Left ventricle myocardium inferior (tissue), 1 donor: ENCODE measurements at places on chromosomes 1 and 21. TPM values are rescaled to one million over a fixed set of nuclear protein-coding genes. Genes with fewer than 3 reads are reported as not detected.

GRCh38 chr1:158830904-158831507 is at the start of gene MNDA:
TSS of gene MNDA (plus strand) at chr1:158831351. CDS start at chr1:158842154, 10,803 bp downstream.
- no peak for DNase-seq

- no peak for DNase-seq
Measured at GRCh38 chr1:7335224-7335879, 435.7 kb upstream of the VAMP3 start.

DNA sequence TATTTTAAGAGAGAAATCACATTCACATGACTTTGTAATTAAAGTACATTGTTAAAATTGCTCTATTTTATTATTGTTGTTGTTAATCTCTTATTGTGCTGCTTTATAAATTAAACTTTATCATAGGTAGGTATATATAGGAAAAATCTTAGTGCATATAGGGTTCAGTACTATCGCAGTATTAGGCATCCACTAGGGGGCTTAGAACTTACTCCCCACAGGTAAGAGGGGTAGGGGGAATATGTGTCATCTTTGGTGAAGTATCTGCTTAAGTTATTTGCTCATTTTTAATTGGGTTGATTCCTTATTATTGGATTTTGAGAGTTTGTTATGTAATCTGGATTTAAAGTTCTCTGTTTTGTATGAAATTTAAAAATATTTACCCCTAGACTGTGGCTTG is 385.2 kb downstream of the DUSP10 start:
- no peak for DNase-seq

DNA sequence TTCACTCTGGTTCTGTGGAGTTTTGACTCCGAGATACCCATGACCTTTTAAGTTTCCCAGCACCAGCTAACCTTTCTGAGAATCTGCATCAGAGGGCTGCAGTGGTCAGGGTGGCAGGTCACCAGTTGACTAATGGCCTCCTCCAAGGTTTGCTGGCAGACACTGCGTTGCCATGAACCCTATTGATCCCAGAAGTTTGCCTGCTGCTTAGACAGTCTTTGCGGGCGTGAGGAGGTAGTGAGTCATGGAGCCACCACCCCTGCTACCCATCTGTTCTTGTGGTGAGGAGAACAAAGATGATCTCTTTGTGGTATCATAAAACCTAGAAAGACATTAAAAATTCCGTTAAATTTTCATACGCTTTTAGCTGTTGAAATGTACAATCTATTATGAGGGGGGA is 180.4 kb downstream of the FGGY start:
- no peak for DNase-seq

GRCh38 chr1:201793306-201793925 is 35.5 kb upstream of the IPO9 start:
- no peak for DNase-seq

DNA sequence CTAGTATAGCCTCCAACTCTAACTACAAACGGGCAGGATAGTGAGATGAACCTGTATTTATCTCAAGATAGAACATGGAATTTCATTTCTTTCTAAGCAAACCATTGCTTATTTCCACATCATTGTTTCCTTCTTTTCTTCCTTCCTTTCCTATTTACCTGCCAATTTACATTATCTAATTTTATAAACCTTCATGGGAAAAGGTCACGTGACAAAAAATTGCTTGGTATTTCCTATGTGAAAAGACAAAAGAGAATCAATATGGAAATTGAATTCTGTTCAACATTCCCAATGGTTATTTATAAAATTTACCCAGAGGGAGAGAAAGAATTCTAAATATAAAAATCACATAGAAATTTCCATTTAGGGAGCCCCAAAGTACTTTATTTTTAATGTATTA is 22.4 kb upstream of the RBM15 start:
- DNase-seq, result no peak

DNA sequence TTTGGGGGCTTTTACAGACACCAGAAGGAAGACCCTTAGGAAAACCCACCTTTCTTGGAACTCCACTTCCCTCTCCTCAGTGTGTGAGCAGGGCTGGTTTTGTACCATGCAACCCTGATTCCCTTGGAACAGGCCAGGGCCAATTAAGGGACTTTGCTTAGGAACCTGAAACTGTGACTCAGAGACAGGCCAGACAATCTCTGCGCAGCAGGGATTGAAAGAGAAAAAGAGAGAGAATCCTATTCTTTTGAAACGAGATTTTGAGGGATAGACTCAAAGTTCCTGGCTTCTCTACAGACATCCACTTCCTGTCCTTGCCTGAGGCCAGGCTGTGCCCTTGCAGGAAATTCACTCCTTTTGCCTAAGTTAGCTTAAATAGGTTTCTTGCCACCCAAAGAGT is 23.1 kb upstream of the C1orf198 start:
- no peak for DNase-seq

- DNase-seq, result no peak
Measured at GRCh38 chr1:181104042-181104789, 15.7 kb downstream of the IER5 start.

GRCh38 chr1:218284377-218284916 is 646 bp upstream of the RRP15 start:
- DNase-seq, result no peak

DNA sequence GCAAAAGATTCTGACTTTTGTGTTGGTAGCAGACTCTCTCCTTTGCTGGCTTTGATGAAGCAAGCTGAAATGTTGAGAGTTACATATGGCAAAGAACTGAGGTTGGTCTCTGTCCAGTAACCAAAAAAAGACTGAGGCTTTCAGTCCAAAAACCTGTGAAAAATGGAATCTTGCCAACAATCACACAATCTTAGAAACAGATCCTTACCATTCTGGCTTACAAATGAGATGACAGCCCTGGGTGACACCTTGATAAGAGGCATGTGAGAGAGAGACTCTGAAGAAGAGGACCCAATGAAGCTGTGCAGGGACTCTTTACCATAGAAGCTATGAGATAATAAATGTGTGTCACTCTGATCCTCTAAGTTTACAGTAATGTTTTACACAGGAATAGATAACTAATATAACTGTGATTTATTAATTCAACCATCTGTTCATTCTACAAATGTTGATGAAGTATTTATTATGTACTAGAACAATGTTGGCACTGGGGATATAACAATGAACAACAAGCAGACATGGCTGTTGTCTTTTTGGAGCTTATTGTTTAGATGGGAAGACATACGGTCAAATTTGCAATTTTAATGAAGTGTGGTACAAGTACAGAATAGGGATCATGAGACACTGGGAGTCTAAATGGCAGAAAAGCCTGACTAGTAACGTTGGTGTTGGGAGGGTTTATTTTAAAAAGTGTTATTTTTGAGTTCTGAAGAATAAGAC is 251.0 kb downstream of the OLFM3 start:
- no peak for DNase-seq

- no peak for DNase-seq
Measured at GRCh38 chr1:167249702-167250101, 29.0 kb downstream of the POU2F1 start.

GRCh38 chr1:223401873-223402789 is 8.9 kb downstream of the CCDC185 start:
- DNase-seq, result no peak

- DNase-seq, result no peak
Measured at GRCh38 chr1:223840254-223840653, 5.5 kb downstream of the TP53BP2 start.

- no peak for DNase-seq
Measured at GRCh38 chr1:174791863-174792262, 207.9 kb upstream of the CACYBP start.

DNA sequence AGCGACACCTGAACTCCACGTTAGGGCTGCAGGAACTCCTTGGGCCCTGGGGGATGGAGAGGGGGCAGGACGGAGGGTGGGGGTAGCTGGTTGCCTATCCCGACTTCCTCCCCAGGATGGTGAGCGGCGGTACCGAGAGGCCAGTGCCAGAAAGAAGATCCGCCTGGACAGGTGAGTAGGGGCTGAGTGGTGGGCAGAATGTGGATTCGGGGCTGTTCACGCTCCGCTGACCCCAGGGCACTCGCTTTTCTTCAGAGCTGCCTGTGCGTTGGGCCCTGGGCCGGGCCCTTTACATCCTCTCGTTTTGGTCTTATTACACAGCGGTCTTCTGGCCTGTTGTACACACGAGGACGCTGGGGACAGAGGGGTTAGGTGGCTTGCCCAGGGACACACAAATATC is 20.8 kb downstream of the FAM151A start:
- DNase-seq, result no peak

DNA sequence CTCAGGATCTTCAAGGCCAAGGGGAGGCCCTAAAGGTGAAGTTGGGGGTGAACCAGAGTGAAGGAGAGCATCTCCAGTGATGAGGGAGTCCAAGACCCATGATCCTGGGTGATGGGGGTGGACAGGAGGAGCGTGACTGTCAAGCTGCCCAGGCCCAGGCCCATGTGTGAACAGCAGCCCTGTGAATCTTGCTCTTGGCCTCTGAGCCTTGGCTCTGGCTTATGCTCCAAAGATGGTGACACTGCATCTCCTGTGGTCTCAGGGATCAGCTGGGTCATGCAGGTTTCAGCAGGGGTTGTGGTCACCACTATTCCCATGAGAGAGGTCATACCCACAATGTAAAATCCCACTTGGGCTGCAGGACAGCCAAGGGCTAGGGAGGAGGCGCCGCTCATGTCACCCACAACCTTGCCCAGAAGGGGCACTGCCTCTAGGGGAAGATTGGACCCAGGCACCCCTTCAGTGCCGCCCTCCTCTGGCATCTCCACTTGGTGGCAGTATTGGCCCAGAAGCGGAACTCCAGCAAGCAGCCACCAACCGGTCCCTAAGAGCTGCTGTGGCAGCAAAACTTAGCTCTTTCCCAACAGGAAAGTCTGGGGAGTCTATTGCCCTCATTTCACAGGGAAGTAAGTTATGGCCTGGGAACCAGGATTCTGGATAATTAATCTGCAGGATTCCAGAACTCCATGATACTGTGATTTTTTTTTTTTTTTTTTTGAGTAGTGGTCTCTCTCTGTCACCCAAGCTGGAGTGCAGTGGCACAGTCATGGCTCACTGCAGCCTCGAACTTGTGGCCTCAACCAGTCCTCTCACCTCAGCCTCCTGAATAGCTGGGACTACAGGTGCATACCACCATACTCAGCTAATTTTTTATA is 7.5 kb upstream of the WNT3A start:
- DNase-seq, result peak; percentile 41

DNA sequence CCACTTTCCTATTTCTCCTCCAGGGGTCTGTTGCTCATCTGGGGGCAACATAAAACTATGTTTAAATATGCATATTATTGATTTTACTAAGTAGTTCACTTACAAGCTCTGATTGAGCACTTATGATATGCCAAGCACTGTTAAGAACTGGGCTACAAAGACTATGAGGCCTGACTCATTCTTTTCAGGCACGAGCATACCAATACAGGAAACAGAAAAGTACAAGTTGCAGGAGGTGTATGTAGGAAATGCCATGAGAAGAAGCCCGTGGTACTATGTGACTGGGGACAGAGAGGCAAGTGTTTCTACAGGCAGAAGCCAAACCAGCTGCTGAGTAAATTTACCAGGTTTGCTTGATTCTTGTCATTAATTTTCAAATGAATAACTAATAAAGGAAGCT is 120.4 kb upstream of the PTGFR start:
- no peak for DNase-seq

- no peak for DNase-seq
Measured at GRCh38 chr1:34520111-34520510, 234.7 kb upstream of the GJB5 start.

DNA sequence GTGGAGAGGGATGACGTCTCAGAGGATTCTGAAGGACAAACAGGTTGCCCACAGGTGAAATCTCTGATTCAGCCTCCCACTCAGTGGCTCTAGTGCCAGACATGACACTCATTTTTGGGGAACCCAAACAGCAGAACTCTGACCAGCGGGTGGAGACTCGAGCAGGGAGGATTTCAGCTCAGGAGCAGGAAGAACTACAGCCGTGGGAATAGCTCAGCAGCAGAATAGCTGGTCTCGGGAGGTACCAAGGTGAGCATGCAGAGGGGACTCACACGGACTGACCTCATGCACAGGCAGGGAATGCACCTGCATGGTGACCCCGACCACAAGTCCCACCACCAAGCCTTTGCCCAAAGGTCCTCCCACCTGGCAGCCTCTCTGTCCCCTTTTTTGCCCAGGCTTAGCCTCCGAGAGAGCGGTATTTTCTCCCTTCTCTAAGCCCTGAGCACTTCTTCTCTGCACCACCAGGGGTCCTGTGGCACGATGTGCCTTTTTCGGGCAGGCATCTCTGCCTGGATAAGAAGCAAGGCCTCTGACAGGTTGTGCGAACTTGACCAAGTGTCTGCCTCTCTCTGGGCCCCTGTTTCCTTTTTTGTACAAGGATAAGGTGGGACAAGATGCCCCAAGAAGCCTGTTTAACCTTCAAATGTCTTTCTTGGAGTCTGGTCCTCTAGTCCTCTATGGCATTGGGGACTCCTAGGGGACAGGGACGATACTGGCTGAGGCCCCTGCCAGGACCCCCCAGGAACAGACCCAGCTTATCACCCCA is 8.8 kb upstream of the FGR start:
- DNase-seq, result peak; percentile 48

DNA sequence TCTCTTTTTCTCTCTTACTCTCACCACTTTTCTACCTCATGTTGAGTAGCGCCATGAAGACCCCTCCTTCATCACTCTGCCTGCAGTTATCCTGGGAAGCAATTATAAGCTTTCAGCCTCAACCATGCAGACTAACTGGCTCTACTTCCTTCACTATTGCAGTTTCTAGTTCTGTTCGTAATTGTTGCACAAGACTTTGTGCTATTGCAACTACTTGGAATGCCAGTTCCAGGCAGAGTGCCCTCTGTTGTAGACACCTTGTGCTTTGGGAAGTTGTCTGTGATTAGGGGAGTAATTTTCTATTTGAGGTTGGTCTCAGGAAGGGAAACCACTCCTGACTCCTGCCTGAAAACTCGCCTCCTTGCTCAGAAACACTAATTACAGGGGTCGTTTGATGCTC is 19.4 kb downstream of the PGM1 start:
- no peak for DNase-seq

KRTAP19-1 gene
- total RNA-seq, result not detected

CA14 gene
- total RNA-seq, result 3.1 TPM

GJA5 gene
- total RNA-seq, result 69.8 TPM

GBP6 gene
- 0.08 TPM for total RNA-seq

GNG5 gene
- total RNA-seq, result 170 TPM

CD160 gene
- total RNA-seq, result not detected

KRTAP21-2 gene
- total RNA-seq, result not detected

B3GALT5 gene
- total RNA-seq, result 0.03 TPM

CFAP74 gene
- total RNA-seq, result not detected

TMEM240 gene
- 7.2 TPM for total RNA-seq

PHF13 gene
- total RNA-seq, result 6.8 TPM

ADAMTS5 gene
- 3.0 TPM for total RNA-seq

DNAJC16 gene
- total RNA-seq, result 16.2 TPM

LMOD1 gene
- total RNA-seq, result 9.2 TPM

SPRR2G gene
- total RNA-seq, result not detected
